Activated CD8-positive, alpha-beta memory T cell treated with anti-CD3 and anti-CD28 coated beads, Interleukin-2, amount 50 U/mL, for 48 hours (primary cell): ENCODE measurements at places on chromosomes 2 and 18.

- no peak for DNase-seq
Observed at GRCh38 chr2:222944552-222944951, 83.7 kb downstream of the ACSL3 start.

GRCh38 chr2:159095813-159096212 lies 127.4 kb downstream of the TANC1 start:
- DNase-seq, result no peak

DNA sequence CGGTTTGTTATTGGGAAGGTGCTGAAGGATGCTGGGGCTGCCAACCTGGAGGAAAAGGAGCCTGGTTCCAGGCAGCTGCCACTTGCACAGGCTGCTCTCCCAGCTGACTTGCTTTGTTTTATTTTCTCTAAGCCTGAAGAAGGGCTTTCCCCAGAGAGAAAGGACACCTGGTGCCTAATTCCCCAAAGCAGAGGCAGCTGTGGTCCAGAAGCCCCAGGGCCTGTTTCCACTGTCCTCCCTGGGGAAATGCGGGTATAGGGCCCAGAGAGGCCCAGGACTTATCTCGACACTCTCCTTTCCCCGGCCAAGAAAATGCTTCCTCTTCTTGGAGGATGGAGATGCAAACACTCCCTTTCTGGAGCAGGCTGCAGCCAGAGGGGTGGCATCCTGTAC lies 30.1 kb downstream of the INO80C start:
- no peak for DNase-seq

GRCh38 chr2:200321780-200322534 lies 15.5 kb downstream of the SPATS2L start:
- no peak for DNase-seq

DNA sequence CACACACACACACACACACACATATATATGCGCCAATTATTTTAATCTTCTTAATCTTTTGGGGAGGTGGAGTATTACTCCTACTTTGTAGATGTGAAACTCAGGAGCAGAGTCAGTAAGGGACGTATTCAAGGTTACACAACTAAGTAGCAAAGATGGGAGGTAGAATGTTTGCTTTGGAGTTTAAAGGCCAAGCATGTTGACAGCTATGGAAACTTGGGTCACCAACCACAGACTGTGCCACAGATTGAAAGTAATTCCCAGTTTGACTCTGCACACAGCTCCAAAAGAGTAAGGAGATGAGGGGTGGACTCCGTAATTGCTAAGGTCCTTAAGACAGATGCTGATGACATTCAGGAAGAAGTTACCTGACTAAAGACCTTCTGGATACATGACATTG lies 124.8 kb upstream of the ITGB6 start:
- no peak for DNase-seq

- DNase-seq, result no peak
Observed at GRCh38 chr2:229543176-229543873, 171.0 kb downstream of the DNER start.

DNA sequence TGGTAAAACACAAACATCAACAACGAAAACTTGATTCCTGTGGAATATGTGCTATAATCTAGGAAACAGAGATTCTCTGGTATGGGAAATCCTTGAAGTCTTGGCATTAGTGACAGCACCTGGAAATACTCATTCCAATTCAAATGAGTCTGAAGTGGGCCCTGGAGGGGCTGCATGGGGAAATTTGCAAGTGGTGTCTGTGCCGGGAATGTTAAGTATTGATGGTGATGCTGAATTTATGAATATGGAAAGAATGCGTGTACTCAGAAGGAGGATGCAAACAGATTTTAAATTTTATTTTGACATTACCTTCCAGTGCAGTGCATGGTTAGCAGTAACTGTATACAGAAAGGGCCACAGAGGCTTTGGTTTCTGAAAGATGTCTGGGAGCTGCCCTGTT lies 37.2 kb downstream of the PTPRM start:
- DNase-seq, result no peak

- no peak for DNase-seq
Observed at GRCh38 chr18:78601349-78601748, 378.3 kb upstream of the SALL3 start.

DNA sequence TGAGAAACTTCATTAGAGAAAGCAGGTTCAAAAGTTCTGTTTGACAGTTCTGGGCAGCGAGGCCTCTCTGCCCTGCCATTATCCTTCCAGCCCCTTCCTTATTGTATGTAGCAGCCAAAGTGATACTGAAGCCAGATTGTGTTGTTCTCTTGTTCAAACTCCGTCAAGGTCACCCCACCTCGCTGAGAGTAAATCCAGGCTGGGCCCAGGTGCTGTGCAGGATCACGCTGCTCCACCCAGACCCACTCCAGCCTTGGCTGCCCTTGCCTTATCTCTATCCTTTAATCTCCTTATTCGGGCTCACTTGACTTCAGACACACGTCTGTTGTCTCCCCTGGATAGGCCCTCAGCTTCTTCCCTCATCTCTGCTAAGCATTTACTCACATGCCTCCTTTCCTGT lies 196.1 kb downstream of the CPS1 start:
- no peak for DNase-seq

DNA sequence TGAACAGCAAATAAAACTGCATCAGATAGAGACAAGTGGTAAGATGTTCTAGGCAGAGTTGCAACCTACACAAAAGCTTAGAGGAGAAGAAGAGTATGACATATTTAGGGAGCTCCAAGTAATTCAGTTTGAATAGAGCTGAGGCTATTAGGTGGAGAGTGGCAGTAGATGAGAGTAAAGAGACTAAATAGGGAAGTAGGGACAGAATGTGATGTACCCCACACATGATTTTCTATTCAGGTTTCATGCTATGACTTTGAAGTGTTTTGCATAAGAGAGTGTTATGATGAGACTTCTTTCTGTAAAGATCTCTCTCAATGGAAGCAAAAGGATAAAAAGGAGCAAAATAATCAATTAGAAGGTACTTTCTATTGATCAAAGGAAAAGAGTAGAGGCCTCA lies 206.8 kb upstream of the ERBB4 start:
- DNase-seq, result no peak

DNA sequence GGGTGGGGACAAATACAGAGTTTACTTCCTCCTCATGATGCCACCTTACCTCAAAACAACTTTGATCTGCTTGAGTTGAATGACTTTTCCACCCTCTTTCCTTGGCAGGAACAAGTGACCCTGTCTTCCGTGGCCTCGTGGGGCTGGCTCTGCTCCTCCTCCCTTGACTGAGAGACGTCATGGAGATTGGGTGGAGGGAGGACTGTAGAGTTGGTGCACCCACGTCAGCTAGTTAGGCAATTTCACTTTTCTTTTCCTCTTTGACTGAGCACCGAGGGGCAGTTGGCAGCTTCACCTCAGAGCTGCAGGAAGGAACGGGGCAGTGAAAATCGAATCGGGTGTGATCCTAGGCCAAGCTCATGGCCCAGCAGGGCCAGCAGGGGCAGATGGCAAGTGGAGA lies at the start of gene SP140:
Gene SP140, plus strand, starts transcription at position 251 of the 400 bp plus-strand sequence. Its CDS starts 109 bp downstream, at position 360.
- DNase-seq, result peak; percentile 78

- no peak for DNase-seq
Observed at GRCh38 chr2:3041841-3042600, 335.6 kb downstream of the EIPR1 start.

DNA sequence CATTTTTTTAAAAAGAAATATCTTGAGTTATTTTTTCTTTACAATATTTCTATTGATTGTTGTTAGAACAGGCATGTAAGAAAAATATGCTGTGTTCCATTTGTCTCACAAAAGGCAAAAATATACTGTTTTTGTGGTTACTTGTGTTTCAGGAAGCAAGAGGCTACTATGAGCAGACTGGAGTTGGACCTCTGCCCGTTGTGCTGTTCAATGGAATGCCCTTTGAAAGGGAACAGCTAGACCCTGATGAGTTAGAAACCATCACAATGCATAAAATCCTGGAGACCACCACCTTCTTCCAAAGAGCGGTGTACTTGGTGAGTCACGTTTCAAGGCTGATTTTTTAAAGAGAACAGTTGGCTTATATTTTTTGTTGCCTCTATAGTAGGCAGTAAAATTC lies 54.7 kb downstream of the UGGT1 start:
- DNase-seq, result no peak

DNA sequence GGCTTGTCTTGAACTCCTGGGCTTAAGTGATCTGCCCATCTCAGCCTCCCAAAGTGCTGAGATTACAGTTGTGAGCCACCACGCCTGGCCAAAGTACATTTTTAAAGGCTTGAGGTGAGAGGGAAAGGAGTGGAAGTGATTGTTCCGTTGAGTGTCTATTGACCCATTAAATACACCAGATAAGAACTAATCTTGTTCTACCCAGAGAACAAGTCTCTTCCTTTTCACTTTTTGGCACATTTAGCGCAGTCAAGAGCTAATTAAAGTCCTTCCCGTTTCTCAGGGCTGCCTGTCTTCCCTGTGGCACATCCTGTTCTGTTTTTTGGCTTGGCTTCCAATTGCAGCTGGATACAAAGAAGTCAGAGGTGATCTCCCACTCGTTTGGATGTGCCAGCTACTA lies 172.3 kb downstream of the ALPK2 start:
- no peak for DNase-seq

DNA sequence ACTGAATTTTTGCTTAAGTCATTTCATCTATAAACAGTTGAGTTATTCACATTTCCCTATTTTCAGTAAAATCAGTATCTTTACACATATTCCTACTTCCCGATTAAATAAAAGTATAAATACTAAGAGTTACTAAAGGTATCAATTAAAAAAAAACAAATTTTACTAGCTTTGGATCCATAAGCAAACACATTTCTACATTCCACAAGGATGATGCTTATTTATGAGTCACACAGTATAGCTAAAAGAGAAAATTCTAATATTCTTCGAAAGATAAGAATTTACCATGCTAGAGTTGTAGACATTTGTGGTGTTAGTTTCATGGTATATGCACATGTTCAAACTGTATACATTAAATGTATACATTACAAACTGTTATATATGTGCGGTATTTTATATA lies 23.7 kb downstream of the PGAP1 start:
- no peak for DNase-seq

GRCh38 chr18:58175122-58175785 lies 131.2 kb downstream of the NEDD4L start:
- no peak for DNase-seq

GRCh38 chr18:77784759-77785379 lies 535.2 kb downstream of the GALR1 start:
- DNase-seq, result no peak

GRCh38 chr2:130894326-130894942 lies 57.7 kb downstream of the ARHGEF4 start:
- no peak for DNase-seq

DNA sequence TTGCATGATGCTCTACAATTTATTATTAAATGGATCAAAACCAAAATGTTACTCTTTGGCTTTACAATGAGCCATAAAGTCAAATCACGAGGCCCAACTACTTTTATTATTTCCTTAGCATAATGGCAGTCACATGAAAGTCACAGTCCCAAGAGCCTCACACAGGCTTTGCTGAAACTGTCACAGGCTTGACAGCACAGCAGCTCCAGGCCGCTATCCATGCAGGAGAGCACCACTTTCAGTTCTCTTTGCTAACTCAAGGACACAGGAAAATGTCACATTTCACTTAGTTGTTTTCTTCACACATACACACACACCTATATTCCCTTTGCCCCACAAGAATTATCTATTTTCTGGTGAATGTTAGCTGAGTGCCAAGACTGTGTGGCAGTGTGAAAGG lies 11.1 kb upstream of the MSGN1 start:
- DNase-seq, result no peak

DNA sequence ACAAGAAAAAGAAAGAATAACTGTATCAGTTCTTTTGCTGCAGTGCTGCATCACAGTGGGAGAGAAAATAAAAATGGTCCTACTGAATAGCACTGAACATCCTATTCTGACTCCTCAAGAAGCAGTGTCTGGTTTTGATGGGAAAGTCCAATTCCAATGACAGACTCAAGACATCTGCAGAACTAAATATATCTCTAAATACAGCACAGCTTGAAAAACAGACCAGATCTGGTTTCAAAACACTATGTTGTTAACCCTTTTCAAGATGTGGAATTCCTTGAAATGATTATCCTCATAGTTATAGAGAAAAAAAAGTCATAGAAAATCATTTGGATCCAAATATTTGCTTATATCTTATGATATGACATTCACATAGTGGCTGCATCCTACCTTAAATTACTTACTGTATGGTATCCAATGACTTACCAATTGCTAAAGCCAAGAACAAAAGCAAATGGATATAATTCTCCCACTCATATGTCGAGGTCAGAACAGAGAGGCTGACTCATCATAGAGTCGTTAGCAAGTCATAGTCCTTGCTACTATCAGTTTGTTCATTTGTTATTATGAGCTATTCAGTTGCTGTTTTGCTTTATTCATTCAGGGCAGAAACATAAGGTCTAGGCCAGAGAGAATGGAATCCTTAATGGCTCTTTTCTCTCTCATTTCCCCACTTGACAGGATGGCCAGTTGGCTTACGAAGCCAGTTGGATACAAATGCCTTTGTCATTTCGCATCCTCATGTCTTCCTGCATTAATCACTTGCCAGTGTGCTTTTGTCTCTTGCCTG lies 62.5 kb upstream of the ACVR2A start:
- DNase-seq, result no peak

- no peak for DNase-seq
Observed at GRCh38 chr2:39494784-39495251, 57.7 kb upstream of the MAP4K3 start.

DNA sequence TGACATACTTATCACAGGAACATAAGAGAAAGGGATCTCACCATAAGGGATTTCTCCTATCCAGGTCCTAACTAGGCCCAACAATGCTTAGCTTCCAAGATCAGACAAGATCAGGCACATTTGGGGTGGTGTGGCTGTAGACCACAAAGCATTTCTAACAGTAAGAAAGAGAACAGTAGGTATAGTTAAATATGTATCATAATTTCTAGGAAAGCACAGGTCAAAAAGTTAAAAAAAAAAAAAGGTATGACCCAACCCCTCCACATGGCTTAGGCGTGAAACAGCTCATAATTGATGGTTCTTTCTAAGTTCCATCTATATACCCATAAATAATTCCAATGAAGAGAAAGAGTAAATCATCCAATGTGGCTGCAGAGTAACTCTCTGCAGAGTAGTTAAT lies 6.9 kb downstream of the PRKD3 start:
- DNase-seq, result no peak

- no peak for DNase-seq
Observed at GRCh38 chr18:38262661-38263060, 697.1 kb upstream of the CELF4 start.

DNA sequence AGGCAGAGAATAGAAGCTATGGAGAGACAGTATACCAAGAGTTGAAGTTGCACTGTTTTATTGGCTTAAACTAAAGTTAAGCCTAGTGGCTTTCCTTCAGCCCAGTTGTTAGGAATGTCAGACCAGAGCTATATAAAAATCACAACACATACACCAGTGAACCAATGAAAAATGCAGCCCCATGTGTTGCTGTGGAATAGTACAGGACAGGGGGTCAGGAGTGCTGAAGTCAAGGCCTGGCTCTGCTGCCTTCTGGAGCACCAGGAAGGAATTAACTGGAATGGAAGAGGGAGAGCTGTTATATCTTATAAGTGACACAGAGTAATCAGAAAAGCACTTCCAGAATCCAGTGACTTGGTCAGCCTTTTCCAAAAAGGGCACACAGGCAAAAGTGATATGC lies 58.9 kb downstream of the OSR1 start:
- DNase-seq, result no peak
